ENCODE measurements at places on chromosomes 16 and 17.
A peak's percentile ranks its signal among the peaks of the same experiment; 100 is the strongest.

GRCh38 chr17:41278176-41278955, 2.9 kb downstream of the KRTAP9-7 start:
- DNase-seq = no peak

- no peak for DNase-seq
Measured at GRCh38 chr16:35154627-35155026, 1695.2 kb downstream of the TP53TG3F start.

DNA sequence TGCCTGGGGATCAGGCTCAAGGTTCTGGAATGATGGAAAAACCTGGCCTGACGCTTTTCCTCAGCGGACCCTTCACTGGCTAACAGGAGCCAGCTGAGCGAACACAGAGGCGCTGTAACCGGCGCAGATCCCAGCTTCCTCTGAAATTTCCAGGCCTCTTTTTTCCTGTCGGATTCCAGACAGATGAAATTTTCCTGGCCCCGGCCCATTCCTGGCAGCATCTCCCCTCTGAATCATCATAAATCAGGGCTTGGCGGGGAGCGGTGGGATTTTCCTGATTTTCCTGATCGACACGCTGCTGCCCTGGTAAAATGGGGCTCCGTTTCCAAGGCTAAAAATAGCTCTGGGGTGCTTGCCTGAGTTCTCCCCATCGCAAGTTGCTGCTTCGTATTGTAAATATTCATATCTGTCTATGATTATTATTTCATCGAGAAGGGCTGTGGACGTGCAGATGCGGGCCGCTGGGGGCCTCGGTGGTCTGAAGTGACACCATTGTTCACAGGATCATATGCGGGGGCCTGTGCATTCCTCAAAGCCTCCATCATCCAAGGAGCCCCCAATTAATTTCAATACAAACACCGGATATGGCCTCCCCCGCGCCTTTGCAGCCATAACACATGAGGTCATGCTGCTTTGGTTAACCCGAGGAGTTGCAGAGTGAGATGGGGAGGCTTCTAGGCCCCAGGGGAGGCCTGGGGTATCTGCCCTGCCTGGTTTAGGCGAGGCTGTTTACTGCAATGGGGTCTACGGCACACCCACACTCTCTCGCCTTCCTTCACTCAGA, 45.8 kb upstream of the ETV4 start:
- peak; percentile 27 for DNase-seq

- DNase-seq = no peak
Measured at GRCh38 chr16:73022534-73022933, 25.4 kb downstream of the ZFHX3 start.

- no peak for DNase-seq
Measured at GRCh38 chr17:16178836-16179235, 36.5 kb downstream of the NCOR1 start.

- no peak for DNase-seq
Measured at GRCh38 chr17:43431714-43432523, 33.1 kb downstream of the ARL4D start.

- no peak for DNase-seq
Measured at GRCh38 chr17:61219460-61219859, 180.2 kb upstream of the TBX2 start.

- DNase-seq = no peak
Measured at GRCh38 chr17:82615084-82616020, 32.9 kb downstream of the WDR45B start.

DNA sequence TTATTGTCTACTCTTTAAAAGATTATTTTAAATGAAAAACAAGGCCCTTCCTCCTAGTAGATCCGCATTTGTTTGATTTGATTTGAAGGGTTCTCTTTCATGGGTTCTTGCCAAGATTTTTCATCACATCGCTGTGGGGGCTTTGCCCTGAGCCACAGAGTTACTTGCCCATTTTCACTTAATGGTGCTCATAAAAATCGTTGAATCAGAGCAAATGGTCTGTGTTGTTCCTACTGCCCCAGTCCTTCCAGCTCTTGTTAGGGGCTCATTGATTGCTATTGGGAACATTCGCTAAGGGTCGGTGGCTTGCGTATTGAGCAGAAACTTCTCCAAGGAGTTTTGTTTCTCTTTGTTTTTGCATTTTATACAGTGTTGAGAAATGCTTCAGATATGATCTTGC, 1023.4 kb upstream of the CDH8 start:
- no peak for DNase-seq

DNA sequence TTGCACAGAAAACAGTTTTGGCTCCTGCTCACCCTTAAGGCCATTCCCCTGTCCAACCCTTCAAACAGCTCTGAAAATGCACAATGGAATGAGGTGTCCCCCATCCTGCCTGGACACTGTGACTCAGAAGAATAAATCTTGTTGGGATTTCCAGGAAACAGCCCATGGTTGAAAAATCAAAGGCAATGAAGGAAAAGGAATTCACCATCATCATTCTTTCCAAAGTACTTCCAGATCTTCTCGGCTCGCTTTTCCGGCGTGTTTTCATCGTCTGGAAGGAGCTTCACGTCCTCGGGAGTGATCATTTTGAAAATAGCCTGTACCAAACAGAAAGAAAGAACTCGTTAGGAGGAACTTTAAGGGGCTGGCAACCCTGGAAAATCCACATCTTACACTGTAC, 4.3 kb downstream of the RCVRN start:
- DNase-seq = no peak

GRCh38 chr17:21196126-21196525, 17.8 kb downstream of the TMEM11 start:
- peak; percentile 70 for DNase-seq

GRCh38 chr17:71052971-71053370, 883.6 kb downstream of the KCNJ2 start:
- peak; percentile 32 for DNase-seq

DNA sequence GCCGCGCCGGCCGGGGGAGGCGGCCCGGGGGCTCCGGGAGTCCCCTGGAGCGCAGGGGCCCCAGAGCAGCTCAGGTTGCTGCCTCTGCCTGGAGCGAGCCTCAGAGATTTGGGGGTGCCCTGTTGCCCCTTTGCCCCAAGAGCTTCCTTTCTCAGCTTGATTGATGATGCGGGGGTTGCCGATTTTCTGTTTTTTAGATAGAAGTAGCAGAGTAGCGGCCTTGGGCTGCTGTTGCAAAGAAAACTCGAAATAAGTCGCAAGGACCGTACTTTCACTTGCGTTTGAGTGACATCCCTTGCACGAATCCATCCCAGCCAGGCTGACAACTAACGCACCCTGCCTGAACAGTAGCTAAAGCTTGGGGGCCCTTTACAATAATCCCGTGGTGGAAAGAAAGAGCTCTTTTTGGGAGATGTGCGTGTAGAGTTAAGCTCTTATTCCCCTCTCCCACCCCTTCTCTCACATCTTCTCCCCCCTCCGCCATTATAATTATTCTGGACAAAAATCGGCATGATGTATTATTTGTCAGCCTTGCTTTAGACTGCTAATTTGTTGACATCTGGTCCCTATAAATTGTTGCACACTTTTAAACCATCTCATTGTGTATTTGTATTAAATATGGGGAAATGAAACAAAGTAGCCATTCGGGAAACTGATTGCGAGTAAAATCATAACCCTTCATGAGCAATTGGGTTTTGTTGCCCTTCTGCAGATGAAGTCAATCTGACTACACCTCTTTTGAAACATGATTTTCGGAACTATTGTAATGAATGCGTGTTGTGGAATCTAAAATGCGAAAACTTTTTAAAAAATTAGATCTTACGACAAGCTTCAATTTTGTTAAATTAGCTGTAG, 873 bp downstream of the USP10 start:
- peak; percentile 15 for DNase-seq

DNA sequence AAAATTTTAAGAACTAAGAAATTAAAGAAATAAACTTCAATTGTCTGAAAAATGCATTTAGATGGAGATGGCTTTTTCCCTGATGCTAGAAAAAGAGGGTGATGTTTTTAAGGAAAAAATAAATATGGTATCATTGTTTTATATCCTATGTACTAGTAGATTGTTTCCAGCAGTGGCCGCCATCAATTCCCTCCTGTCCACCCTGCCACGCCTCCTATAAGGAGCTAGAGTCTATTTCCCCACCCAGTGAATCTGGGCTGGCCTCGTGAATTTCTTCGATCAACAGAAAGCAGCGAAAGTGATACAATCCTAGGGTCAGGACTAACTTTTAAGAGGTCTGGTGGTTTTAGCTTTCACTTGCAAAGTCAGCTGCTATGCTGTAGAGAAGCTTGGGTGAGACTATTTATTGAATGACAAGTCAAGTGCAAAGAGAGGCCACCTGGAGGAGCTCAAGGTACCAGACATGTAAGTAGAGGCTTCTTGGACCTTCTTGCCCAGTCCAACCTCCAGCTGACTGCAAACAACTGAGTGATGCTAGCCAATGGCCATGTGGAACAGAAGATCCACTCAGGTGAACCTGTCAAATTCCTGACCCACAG, 80.9 kb upstream of the MTMR4 start:
- DNase-seq = no peak

DNA sequence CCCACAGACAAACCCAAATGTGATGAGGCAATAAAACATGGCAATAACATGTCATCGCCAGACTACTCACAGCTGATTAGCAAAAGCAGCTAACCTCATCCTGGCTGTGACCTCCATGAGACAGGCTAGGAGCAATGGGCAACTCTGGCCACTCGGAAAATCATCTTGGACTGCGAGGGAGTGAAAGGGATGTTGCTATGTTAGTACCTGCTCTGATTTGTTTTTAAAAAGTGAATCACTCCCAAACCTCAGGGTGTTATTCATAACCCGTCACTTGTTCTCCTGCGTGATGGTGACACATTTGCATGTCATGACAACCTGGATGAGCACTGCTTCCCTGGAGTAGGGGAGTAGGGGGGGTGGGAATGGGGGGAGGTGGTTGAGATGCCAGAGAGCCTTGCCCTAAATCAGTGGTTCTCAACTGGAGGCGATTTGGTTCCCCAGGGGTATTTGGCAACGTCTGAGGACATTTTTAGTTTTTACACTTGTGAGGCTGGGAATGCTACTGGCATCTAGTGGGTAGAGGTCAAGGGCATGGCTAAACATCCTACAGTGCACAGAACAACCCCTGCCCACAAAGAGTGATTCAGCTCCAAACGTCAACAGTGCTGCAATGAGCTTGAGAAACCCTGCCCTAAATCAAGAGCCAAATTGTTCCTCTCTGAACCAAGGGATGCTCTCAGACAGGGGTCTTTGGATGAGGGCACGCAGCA, 241.7 kb downstream of the SOX9 start:
- no peak for DNase-seq

GRCh38 chr16:3020604-3021448, 658 bp downstream of the TNFRSF12A start:
- peak; percentile 92 for DNase-seq

GRCh38 chr16:4860727-4861342, 13.6 kb downstream of the UBN1 start:
- no peak for DNase-seq

GRCh38 chr17:27793168-27793905, 7.0 kb downstream of the NOS2 start:
- DNase-seq = peak; percentile 25

Measured in thyroid gland (tissue), 4 donors.